AG04450 (cell line): ENCODE measurements at places on chromosomes 1 and 21. TPM values are rescaled to one million over a fixed set of nuclear protein-coding genes. Genes with fewer than 3 reads are reported as not detected.

The LCE3D gene
- polyA plus RNA-seq: not detected in 2 replicates

The TMPRSS15 gene
- not detected in 2 replicates for polyA plus RNA-seq

The OLFML2B gene
- polyA plus RNA-seq: 0.68 and 1.2 TPM in 2 replicates

The IRF6 gene
- polyA plus RNA-seq: 0.67 and 1.0 TPM in 2 replicates

The BCAN gene
- 0.05 TPM in 1 of 2 replicates, not detected in the other for polyA plus RNA-seq

DNA sequence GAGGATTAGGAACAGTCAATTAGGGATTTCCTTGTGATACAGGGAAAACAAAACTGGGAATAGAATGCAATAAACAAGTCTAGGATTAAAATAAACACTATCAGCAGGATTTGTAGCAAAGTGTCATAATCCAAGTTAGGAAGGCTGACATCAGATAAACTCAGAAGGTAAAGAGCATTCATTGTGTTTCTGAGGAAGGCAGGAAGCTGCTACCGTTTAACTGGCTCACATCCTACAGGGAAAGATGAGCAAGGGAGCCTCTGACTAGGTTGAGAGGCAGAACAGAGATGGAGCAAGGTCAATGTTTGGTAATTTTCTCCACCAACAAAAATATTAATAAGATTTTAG, 124.7 kb downstream of the POU2F1 start:
- DNase-seq: no peak

DNA sequence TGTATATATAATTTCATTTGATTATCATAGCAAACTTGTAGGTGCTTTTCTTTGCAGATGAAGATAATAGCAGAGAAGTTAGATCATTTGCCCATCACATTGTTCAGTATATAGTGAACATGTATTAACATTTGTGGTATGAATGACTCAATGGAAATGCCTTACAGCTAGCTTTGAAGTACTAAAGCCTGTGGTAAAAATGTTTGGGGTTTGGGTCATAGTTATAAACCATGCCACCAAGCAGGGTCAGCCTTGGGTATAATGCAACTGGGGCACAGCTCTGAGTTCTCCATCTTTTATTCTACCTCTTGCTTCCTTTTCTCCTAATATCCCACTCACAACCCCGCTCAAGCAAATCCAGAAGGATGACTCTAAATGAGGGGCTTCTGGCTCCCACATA, 141.6 kb downstream of the KCNT2 start:
- peak; percentile 45 for DNase-seq

DNA sequence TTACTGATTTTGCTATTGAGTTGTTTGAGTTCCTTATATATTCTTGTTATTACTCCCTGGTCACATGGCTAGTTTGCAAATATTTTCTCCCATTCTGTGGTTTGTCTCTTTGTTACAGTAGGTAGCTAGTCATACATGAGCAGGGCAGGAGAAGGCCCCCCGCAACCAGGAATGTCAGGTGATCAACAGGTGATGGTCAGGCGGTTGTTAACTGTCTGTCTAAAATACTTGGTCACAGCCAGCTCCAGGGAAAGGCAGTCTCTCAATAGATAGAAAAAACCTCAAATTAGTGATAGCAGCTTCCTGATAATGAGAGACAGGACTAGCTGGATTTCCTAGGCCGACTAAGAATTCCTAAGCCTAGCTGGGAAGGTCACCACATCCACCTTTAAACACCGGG, 217.9 kb downstream of the RHOU start:
- no peak for DNase-seq

- DNase-seq: no peak
Measured at GRCh38 chr1:174740249-174740968, 259.3 kb upstream of the CACYBP start.

GRCh38 chr1:240136402-240136801, 44.7 kb downstream of the FMN2 start:
- no peak for DNase-seq

GRCh38 chr1:1137256-1138045, 21.6 kb upstream of the C1orf159 start:
- no peak for DNase-seq

- peak; percentile 90 for DNase-seq
Measured at GRCh38 chr1:109370712-109371340, 26.9 kb downstream of the SORT1 start.

DNA sequence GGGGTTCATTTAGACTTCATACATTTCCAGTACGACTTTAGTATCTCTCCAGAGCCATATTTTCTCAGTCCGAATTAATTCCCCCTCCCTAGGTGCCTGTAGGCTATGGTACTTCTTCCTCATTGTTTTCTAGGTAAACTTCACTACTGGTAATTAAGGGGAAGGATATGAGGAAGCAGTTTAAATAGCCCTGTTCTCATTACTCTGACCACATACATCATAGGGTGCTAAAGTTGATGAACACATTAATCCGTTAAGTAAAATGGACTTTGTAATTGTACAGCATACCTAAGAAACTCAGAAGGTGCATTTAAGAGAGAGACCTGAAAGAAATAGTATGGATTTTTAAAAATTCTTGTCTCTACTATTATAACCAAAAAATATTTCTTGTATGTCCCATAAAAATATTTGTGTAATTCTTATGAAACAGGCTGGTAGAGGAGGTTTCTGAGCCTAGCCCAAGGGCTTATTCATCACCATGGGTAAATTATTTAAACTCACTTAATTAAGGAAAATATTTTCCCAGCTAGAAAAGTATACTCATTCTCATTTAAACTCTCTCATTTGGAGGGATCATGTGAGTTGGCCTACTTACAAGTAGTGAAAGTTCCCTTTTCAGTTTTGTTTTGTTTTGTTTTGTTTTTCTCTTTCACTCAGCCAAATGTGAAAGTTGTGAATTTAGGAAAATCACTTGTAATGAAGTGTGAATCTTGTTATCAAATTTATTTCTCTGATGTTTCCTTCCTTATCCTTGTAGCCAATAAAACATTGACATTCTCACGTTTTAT, 2.0 kb downstream of the PRMT6 start:
- DNase-seq: no peak

- no peak for DNase-seq
Measured at GRCh38 chr1:229169399-229169798, 101.5 kb upstream of the RAB4A start.

- no peak for DNase-seq
Measured at GRCh38 chr1:188708795-188709535, 1768.7 kb downstream of the BRINP3 start.
